ENCODE measurements at places on chromosomes 1 and 21. TPM values are rescaled to one million over a fixed set of nuclear protein-coding genes. Genes with fewer than 3 reads are reported as not detected.

The MAPKAPK2 gene
- total RNA-seq: 32.0 TPM

The TAS1R1 gene
- not detected for total RNA-seq

The GRIK3 gene
- total RNA-seq: 0.17 TPM

The TMEM125 gene
- total RNA-seq: not detected

The GPR37L1 gene
- under 0.01 TPM for total RNA-seq

The OR2T4 gene
- not detected for total RNA-seq

The FAM110D gene
- total RNA-seq: 0.51 TPM

DNA sequence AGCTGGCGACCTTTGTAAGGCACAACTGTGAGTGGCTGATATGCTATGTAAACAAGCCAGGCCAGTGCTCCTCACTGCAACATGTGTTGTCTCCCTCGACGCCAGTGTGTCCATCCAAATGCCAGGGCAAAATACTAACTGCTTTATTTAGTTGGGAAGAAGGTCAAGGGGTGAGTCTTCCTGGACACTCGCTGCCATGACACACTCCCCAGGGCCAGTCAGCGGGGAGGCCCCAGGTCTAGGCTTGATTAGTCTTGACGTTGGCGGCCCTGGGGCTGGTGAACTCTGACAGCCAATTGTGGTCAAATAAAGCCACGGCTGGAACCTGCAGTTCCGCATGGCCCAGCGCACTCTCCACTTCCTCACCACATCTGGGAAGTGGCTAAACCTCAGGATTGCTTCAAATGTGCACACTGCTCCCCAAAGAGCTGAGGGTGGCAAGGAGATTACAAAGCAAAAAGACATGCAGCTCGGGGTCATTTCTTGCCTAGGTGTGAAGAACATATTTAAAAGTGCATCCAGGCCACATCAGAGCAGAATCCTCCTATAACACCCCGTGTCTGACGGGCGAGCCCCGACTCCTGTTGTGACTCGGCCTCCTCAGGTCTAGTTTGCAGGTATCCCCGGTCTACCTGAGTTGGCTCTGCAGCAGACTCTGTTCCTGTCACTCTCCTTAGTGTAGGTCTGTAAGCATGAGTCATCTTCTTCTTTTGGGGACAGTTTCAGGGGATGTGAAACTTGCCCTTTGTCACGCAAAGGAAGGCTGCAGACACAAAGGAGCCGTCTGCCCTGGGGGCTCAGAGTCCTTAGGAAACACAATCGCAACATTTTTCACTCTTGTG is 183.5 kb downstream of the RUNX1 start:
- DNase-seq: peak; percentile 39

GRCh38 chr1:99659755-99660210 is 13.9 kb downstream of the PALMD start:
- DNase-seq: peak; percentile 79

DNA sequence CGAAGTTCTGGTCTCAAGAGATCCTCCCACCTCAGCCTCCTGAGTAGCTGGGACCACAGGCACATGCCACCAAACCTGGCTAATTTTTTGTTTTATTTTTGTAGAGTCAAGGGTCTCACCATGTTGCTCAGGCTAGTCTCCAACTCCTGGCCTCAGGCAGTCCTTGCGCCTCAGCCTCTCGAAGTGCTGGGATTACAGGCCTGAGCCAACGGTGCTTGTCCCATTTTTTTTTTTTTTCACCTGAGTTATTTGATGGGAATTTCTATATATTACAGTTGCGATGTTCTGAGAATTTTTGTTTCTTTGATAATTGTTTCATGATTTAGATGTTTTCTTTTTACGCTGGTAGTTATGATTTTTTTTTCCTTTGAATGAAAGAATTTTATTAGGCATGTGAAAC is 2.5 kb downstream of the RABGAP1L start:
- DNase-seq: no peak

GRCh38 chr1:67174716-67175284 is 8.5 kb downstream of the IL23R start:
- no peak for DNase-seq

- peak; percentile 96 for DNase-seq
Measured at GRCh38 chr1:36351227-36351977, 28.0 kb upstream of the EVA1B start.

DNA sequence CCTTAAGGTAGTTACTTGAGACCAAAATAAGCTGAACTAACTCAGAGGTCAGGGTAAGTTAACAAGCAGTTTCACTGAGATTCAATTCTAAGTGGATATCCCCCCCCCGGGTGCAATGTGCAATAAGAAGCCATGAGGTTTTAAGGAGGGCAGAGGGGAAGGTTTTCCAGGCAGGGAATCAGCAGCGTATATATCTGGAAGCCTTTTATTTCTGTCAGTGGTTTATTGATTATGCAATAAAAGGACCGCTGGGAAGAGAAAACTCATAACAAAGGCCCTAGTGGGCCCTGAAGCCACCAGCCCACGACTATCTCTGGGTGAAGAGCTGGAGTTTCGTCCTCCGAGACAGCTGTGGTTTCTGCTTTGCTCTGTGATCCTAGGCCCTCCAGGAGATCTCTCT is 53.1 kb upstream of the CTPS1 start:
- DNase-seq: no peak

- no peak for DNase-seq
Measured at GRCh38 chr1:69319287-69319686, 248.4 kb upstream of the LRRC7 start.

GRCh38 chr1:84365225-84366221 is 32.8 kb upstream of the DNASE2B start:
- peak; percentile 95 for DNase-seq

GRCh38 chr1:64766429-64766828 is 21.6 kb downstream of the RAVER2 start:
- DNase-seq: no peak

DNA sequence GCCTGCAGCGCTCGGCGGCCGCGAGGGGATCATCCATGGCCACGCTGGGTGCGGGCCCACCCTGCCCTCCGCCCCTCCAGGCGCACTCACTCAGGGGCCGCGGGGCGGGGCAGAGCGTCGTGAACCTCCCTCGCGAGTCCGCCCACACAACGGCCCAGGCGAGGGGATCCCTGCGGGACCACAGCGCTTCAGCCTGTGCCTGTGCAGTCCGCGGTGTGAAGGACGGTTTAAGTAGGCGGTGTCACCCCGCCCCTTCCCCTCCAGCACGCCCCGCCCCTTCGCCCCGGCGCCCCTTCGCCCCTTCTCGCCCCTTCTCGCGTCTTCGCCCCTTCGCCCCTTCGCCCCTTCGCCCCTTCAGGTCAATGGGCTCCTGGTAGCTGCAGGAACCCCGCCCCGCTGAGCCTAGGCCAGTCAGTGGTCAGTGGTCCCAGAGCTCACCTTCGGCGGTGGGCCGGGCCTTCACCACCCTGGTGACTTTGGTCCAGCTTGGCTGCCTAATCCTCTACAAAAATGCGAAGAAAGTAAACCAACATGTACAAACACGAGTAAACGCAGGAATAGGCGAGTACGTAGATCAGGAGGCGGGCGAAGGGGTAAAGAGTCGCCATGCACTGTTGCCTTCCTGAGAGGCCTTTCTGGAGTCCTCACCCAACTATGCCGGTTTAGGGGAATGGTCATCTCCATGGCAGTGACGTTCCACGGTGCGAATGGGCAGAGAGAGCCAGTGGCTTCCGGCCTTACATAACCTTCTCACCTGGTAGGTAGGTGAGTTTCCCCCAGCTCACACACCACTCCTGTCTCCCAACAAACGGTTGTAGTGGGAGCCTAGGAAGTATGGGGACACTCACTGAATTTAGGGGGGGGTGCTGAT is 19.6 kb upstream of the DMRTB1 start:
- DNase-seq: no peak

DNA sequence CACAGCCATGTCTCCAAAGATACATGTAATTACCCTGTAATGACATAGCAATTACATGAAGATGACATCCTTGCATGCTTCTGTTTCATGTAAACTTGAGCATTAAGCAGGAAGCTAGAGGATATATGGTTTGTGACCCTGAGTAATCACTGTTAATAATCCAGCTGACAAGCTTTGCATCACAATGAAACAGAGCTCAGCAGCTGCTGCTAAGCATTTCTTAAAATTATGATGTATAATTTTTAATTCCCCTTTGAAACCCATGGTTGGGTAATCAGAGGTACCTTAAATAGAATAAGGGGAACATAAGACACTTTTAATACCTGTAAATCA is 293.5 kb downstream of the NTNG1 start:
- no peak for DNase-seq

DNA sequence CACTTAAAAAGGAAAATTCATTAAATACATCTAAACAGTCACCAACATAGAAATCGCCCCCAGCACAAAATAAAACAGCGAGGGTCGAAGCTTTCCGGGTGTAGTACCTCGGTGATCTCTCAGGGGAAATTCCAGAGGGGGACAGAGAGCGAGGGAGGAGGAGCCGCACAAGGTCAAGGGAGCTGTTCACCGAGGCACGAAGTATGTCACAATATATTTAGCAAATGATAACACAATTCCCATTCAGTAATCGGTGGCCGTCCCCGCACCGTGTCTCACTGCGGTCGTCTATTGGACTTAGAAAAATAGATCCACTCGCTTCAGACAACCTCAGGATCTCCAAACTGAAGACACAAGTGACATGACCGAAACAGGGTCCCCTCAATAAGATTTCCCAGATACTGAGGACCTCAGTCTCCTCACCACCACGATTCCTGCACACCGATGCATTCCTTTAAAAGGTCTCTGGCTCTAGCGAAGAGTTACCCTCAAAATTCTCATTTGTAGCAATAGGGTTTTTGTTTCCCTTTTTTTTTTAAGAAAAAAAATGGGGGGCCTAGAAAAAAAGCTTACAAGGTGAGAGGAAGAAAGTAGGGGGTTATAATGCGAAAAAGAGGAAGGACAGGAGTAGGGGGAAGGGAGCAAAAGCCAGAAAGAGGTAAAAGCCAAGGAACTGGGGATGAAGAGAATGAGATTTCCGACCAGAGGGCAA is 1.1 kb downstream of the LPGAT1 start:
- DNase-seq: no peak

DNA sequence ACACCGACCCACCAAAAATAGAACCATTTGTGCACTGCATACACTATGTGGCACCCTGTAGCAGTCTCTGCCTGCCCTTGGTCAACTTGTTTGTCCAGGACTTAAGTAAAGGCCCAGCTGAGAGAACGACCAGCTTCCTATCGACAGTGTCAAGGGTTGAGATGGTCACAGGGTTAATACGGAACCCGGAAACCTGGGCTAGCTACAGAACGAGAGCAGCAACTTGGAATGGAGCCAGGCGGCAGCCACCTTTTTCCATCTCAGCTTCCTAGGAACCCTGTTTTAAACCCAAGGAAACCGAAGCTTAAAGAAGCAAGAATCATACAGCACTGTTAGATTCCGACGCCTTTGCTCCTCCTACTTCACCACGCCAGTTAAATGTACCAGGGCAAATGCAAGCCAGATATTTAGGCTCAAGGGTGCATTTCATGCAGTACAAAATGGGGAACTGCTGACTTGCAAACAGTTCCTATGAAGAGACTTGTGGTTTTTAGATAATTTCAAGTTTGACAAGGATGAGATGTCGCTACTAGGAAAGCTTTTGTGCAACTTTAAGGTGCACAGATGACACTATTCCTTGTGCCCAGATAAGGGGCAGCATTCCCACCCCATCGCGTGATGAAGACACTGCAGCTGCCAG is 35.5 kb downstream of the SLC66A1 start:
- no peak for DNase-seq

DNA sequence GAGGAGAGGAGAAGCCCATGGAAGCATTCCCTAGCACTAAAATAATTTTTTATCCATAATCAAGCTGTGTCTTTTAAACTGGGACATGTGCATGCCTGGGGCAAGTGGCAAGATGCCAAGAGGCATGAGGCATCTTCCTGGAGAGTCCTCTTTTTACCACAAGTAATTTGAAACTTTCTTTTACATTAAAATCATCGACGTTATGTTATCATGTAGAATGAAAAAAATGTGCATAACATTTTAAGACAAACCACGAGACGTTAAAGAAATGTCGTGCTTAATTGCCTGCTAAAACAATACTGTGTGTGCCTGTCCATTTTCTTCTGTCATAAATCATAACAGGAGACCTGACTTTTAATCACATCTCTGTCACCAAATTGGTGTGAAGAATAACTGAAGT is 1.5 kb downstream of the STYXL2 start:
- DNase-seq: peak; percentile 82

DNA sequence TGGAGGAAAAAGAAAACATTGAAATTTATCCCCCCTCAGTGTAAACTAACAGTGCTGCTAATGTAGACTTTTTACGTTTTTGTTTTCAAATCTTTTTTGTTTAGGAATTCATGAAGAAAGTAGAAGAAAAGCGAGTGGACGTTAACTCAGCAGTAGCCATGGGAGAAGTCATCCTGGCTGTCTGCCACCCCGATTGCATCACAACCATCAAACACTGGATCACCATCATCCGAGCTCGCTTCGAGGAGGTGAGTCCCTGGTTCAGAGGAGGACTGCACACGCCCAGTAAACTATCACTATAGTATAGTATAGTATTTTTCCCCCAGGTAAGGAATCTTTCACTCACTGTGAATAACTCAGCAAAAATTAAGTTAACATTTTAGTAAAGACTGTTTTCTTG is 37.8 kb upstream of the BMP8A start:
- peak; percentile 14 for DNase-seq

GRCh38 chr1:42926235-42926878 is 32.3 kb downstream of the SLC2A1 start:
- DNase-seq: no peak

DNA sequence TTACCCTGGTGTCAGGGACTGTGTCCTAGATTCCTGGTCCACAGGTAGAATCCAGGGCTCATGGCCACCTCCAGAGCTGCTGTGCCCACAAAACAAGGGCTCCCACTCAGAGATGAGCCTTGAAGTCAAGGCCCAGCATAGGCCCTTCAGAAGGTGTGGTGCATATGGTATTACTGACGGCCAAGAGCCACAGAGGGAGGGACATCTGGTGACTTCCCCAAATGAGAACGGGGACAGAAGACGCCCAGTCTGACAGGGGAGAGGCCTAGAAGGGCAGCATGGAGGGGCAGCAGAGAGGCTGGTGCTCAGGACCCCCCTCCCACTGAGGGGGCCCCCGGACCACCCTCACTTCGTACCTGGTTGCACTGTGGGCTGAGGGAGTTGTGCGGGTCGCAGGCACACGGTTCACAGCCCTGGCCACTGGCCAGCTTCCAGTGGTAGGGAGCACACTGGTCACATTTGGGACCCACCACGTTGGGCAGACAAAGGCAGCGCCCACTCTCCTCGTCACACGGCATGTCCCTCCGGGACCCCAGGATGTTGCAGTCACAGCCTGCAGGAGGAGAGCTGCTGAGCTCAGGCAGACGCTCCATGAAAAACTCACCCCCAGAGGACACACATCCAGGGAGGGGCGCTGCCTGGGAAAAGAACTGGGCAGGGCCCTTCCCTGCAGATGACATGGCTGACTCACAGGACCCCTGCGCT is 25.0 kb downstream of the LAMB3 start:
- no peak for DNase-seq

DNA sequence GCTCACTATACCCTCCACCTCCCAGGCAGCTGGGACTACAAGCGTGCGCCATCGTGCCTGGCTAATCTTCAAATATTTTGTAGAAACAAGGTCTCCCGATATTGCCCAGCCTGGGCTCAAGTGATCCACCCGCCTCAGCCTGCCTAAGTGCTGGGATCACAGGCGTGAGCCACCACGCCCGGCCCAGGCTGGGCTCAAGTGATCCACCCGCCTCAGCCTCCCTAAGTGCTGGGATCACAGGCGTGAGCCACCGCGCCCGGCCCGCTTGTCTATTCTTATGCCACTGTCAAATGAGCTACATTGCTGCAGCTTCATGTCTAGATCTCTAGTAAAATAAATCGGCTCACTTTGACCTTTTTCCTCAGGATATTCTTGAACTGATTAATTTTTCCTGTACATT is 107.7 kb upstream of the COL6A1 start:
- DNase-seq: no peak
